ENCODE measurements at places on chromosomes 7 and 10. TPM values are rescaled to one million over a fixed set of nuclear protein-coding genes. Genes with fewer than 3 reads are reported as not detected.

GRCh38 chr7:3143869-3144775 lies 100.5 kb upstream of the CARD11 start:
- no peak for DNase-seq

GRCh38 chr10:97571622-97572021 lies 957 bp upstream of the ANKRD2 start:
- DNase-seq: no peak

- DNase-seq: no peak
Measured at GRCh38 chr7:66100408-66101050, 14.1 kb upstream of the CRCP start.

DNA sequence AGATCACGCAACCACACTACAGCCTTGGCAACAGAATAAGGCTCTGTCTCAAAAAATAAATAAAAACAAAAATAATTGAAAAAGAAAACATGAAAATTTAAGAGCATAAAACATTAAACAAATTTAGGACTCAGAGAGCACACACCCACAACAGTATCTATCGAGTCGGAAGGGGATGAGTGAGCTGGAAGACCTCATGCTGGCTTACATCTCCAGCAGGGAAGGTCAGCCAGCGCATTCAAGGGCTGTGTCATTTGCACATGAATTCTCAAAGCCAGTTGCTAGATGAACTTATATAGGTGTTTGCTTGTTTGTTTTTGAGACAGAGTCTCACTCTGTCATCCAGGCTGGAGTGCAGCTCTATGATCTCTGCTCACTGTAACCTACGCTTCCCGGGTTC lies 50.3 kb downstream of the SRRM3 start:
- DNase-seq: no peak

- peak; percentile 91 for DNase-seq
Measured at GRCh38 chr10:91163869-91164474, 56.5 kb upstream of the PCGF5 start.

Gene TMEM270
- total RNA-seq: 0.32 TPM

- DNase-seq: no peak
Measured at GRCh38 chr10:123558651-123559050, 107.5 kb upstream of the GPR26 start.

DNA sequence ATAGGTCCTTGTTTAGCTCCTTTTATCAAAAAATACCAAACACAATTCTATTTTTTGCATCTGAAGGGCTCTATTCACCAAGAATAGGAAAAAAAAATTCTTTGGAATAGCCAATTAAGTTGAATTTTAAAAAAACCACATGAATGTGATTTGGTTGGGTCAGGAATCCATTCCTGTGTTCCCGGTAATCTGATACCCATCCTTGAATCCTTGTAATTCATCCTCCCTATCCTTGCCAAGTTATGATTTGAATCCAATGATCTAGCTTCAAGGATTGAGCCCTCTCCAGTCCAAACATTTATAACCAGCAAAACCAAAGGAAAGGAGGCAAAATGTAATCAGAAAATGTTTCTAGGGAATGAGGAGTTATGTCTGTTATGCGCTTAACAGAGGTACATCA lies 86.6 kb downstream of the CFAP58 start:
- DNase-seq: peak; percentile 58

Gene CYP3A5
- total RNA-seq: 0.05 TPM

DNA sequence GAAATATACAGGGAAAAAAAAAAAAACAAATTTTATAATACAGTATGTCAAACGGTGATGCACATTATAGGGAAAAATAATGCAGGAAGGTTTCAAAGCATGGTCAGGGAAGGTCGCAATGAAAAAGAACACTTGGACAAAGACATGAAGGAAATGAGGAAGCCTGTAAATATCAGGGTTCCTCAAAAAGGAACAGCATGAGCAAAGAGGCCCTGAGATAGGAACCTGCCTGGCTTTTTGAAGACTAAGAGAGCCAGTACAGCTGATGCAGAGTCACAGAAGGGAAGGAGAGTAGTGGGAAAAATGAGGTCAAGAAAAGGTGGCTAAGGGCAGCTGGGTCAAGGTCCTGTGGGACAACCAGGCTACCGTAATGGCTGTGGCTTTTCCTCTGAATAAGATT lies 1.9 kb downstream of the VPS41 start:
- no peak for DNase-seq

DNA sequence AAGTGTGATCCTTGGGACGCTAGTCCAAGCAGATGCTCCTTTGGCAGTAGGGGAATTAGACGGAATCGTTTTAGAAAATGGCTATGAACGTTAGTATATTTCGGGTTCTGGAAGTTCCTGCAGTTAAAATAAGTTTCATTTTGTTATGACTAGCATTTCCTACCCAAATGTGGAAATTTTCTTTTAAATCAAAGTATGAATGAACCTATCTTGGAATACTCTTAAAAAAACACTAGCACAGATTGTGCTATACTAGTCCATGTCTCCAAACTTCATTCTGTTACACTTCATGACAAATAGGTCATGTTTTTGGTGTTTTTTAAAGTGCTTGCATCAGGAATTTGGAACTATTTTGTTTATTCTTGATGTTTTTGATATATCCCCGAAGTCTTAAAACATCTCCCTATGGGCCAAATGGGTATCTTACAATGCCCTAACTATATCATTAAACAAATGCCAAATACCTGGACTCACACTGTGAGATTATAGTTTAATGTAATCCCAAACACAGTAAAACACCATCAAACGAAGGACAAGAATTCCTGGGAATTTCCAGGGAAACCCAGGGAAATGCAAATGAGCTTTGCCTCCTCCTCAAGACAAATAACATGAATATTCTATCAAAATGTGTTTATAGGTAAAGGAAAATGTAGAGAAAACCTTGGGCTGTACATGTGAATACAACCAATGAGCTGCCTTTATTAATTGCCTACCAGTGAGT lies 75.9 kb upstream of the PTPRZ1 start:
- DNase-seq: no peak

- DNase-seq: no peak
Measured at GRCh38 chr10:2478656-2479055, 588.7 kb upstream of the PFKP start.

Gene EBLN1
- total RNA-seq: 0.17 TPM

DNA sequence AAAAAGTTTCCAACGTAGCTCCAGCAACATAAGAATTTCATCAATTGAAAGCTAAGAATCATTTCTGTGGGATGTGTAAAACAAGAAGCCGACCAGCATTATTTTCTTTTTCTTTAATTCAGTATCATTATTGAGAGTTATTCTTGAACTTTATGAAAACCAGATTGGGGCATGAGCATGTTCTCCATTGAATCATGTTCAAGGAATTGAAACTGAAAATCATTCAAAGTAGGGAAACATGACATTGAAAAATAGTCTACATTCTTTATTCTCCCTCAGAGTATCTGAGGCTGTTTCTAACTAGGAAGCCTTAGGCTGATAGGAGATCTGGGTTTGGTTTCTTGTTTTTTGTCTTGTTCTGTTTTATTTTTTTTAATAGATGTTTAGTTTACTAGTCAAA lies 253.7 kb downstream of the DYNC1I1 start:
- no peak for DNase-seq

DNA sequence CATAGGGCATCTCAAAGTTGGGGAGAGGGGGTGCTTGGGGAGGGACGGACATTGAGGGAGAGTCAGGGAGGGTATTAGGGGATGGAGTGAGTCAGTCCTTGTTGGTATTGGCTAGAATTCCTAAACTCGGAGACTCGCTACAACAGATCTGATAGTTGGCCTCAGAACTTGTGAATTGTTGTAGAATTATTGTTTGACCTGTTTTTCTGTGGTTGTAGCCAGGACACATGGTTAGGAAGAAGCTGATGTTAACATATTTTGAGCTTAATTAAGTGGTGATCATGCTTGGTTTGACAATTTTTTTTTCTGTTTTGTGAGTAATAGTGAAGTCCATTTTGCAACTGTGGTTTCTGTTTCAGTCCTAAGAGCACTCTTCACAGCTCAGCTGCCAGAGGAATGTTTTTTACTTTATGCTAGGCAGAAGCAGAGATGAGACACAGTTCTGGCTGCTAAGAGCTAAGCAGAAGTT lies 1190.3 kb upstream of the C7orf33 start:
- DNase-seq: no peak

- DNase-seq: no peak
Measured at GRCh38 chr10:117001144-117001543, 3.8 kb downstream of the SHTN1 start.

DNA sequence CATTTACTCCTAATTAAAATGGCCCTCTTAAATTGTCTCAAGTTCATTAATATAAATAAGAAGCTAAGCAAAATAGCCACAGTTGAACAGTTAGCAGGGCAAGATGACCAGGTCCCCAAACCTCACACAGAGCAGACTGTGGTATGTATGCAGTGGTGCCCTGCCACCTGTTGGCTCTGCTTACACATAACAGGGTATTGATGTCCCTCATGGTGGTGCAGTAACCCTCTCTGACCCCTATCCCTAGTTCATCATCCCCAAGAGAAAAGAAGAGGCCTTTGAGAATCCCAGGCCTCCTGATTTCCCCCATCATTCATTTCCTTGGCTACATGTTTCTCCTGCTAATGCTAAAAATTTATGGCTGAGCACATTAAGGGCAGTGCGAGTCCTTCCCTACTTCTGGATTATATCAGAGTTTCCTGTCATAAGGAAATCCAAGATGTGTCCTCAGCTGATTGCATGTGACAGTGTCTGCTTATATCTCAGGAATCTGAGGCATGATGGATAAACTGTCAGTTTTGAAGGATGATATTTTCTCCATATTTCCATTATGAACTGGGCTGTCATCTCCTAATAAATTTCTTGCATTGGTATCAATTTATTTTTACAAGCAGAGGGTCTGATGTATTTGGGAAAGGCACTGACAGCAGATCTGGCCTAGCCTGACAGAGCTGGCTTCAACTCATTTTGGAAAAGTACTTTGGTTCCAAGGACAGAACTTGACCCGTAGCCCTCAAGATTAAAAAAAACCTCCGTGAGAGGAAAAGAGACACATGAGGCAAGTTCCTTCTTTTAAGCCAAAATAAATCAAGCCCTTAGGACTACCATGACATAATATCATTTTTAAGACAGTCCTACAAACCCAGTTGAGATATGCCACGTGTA lies 880.6 kb downstream of the LRMDA start:
- DNase-seq: peak; percentile 62

Gene GIMAP2
- 6.3 TPM for total RNA-seq

Gene STAG3
- total RNA-seq: 8.3 TPM

Gene LRRC17
- total RNA-seq: 108 TPM

DNA sequence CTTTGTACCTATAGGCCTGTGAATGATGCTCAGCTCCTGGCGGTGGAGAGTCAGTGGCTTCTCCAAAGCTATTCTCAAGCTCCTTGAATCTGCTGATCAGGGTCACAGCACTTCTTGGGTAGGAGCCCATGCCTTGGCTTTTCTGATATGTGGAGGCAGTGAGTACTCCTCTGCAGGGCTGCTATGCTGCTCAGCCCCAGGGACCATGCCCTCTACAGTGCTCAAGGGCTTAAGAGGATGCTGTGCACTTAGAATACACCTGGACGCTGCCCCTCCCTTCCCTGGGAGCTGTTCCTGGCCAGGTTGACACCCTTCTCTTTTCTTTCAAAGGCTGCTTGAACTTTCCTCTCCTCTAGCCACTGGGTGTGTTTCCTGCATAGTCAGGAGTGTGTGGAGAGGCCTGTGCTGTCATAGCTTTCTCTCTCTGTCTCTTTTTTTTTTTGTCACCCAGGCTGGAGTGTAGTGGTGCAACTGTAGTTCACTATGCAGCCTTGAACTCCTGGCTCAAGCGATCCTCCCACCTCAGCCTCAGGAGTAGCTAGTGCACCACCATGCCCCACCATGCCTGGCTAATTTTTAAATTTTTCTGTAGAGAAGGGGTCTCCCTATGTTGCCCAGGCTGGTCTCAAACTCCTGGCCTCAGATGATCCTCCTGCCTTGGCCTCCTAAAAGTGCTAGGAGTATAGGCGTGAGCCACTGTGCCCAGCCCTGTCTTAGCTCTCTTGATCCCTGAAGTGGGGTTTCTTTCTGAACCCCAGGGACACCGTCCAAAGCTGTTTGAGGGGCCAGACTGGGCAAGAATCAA lies 113.9 kb downstream of the KIF20B start:
- DNase-seq: no peak

Gene CDC14C
- total RNA-seq: 0.07 TPM

GRCh38 chr10:70615211-70615610 lies 12.7 kb upstream of the PRF1 start:
- no peak for DNase-seq

GRCh38 chr10:99080275-99080945 lies 155.2 kb downstream of the HPSE2 start:
- DNase-seq: no peak

- no peak for DNase-seq
Measured at GRCh38 chr10:89241486-89242344, 9.9 kb downstream of the LIPA start.

DNA sequence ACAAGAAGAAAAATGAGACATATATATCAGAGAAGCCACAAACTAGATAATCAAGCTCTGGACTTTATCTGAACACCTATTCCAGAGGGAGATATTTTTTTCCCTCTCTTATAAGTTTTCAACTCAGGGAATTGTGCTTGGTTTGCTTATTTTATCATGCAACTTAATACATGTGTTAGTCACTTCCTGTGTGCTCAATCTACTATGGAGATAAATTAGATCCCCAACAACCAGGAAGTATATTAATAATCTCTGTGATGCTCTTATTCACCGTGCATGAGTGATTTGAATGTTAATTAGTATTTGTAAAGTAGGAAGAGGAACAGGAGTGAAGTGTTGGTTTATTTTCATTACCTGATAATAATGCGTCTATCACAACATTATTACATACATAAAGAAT lies 38.8 kb upstream of the ZNF365 start:
- peak; percentile 49 for DNase-seq

Measured in M059J (cell line).